Fibroblast of the aortic adventitia (primary cell): ENCODE measurements at places on chromosomes 6 and 20.
A peak's percentile ranks its signal among the peaks of the same experiment; 100 is the strongest.

DNA sequence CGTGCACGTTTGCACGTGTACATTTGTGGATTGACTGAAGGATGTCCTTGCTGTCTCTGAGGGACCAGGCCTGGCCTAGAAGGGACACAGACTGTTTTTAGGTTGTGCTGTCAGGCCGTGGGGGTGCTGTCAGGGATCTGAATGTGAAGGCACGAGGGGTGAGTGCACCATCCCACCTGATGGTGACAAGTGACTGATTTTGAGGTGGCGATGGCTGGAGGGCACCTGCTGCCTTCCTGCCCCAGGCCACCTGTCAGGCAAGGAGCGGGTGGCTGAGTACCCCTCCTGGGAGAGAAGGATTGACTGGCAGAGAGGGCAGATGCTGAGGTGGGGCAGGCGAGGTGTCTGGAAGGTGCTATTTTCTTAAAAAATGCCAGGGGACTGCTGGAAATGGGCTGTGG, 1.2 kb downstream of the RAB44 start:
- DNase-seq = no peak

DNA sequence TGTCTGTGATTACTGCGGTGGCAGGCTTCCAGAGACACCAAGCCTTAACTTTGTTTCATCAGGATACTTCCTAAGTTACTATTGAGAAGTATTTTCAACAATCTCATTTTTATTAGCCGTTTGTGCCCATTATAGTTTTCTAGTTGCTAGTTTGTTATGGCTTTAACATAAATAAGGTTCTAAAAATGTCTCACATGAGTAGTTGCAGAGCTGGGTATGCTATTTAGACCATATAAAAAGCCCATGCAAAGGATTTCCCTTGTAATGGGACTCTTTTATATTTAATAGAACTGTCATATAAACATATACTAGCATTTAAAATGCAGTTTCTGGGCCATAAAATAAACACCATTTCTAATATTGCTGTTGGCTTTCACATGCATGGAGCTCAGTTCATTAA, 205.3 kb upstream of the TCF21 start:
- DNase-seq = no peak

- no peak for DNase-seq
Observed at GRCh38 chr6:89071036-89071435, 9.5 kb upstream of the PNRC1 start.

DNA sequence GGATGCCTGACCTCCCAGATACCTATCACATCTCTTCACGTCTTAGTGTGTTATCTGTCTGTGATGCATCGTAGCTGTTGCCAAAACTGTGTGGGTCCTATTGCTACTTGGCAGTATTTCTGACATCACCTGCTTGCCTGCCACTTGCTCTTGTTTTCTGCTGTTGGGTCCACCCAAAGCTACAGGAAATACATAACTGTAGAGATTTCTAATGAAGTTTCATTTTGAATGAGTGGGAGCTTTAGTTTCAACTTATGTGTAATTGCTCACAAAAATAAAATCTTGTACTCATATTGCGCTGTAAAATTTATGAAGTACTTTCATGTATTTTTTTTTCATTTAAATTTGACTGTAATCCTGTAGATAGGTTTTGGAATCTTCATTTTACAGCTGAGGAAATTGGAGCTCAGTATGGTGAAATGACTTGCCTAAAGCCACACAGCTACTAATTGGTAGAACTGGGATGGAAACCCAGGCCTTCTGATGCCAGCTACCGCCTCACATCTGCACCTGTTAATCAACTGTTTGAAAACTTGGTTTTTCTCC, 113.6 kb upstream of the MAN1A1 start:
- DNase-seq = no peak

GRCh38 chr6:108453601-108454185, 107.0 kb upstream of the FOXO3 start:
- peak; percentile 82 for DNase-seq

- no peak for DNase-seq
Observed at GRCh38 chr6:153856929-153857376, 182.1 kb upstream of the OPRM1 start.

- peak; percentile 73 for DNase-seq
Observed at GRCh38 chr20:51346686-51347485, 195.6 kb downstream of the NFATC2 start.
